ENCODE measurements at places on chromosomes 13 and 19.
A peak's percentile ranks its signal among the peaks of the same experiment; 100 is the strongest.

DNA sequence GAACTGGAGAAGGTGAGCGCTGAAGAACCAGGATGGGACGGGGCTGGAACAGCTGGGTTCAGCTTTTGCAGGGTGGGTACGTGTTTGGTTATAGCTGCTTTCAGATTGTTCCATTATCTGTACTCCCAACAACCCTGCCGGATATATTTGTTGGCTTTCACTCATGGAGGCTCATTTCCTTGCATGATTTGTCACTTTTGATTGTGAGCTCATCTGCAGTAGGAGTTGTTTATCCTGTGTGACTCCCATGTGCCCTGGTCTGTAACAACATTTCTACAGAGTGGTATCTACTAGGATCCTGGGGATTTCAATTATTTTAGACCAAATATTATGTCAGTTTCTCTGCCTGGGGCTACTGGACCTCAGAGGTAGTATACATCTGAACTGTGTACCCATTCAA, 5.4 kb downstream of the ARL11 start:
- no peak for ATAC-seq

DNA sequence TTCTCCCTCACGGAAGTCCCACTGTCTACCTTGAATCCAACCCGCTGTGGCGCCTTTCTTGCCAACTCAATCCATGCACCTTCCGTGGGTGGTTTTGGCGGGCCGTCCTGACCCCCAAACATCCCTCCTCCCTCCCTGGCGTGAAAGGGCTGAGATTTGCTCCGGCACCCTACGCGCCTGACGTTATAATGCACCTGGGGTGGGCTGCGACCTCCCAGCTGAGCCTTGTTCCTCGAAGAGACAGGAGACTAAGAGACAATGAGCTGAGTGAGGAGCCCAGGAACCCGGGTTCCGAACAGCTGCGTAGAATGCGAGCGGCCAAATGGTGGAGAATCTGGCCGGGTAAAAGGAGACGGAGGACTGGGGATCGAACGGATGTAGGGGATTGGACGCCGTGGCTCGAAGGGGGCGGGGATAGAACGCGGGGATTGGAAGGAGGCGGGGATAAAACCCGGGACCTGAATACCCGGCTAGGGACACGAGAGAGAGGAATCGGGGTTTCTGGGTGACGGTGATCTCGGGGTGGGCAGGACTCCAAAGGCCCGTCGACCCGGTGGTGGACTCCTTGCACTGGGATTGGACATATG, at the start of gene CPT1C:
CPT1C (plus strand) TSS at position 461 of the 587 bp plus-strand sequence. CDS start 1,137 bp downstream, outside the sequence.
- peak; percentile 78 for ATAC-seq

- no peak for ATAC-seq
These were observed 101.6 kb downstream of the ENOX1 start for GRCh38 chr13:43684963-43685725.

- no peak for ATAC-seq
These were observed 1.3 kb upstream of the DUS3L start for GRCh38 chr19:5792224-5792623.

- ATAC-seq = peak; percentile 65
These were observed 5.7 kb upstream of the CDC42EP5 start for GRCh38 chr19:54478677-54479266.

DNA sequence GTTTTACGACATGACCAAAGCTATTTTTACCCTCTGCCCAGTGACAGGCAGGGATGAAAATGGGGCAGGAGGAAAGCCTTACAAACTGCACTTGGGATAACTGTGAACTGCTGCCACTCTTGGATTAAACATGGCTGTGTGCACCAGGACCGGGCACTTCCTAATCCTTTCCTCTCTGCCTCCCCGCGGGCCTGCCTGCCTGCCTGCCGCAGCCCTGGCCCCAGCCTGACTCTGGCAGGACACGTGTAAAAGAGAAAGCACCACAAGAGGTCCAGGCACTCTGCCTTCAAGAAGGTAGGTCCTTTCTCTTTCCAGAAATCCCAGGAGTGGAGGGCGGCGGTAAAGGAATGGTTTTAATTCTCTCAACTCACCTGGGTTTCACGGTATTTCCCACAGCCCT, 4.8 kb downstream of the TSHZ3 start:
- no peak for ATAC-seq

GRCh38 chr19:53132141-53132991, at the start of gene ZNF415:
TSS of gene ZNF415 (minus strand) at chr19:53132910. CDS start at chr19:53122676, 10,234 bp downstream.
- ATAC-seq = peak; percentile 92

DNA sequence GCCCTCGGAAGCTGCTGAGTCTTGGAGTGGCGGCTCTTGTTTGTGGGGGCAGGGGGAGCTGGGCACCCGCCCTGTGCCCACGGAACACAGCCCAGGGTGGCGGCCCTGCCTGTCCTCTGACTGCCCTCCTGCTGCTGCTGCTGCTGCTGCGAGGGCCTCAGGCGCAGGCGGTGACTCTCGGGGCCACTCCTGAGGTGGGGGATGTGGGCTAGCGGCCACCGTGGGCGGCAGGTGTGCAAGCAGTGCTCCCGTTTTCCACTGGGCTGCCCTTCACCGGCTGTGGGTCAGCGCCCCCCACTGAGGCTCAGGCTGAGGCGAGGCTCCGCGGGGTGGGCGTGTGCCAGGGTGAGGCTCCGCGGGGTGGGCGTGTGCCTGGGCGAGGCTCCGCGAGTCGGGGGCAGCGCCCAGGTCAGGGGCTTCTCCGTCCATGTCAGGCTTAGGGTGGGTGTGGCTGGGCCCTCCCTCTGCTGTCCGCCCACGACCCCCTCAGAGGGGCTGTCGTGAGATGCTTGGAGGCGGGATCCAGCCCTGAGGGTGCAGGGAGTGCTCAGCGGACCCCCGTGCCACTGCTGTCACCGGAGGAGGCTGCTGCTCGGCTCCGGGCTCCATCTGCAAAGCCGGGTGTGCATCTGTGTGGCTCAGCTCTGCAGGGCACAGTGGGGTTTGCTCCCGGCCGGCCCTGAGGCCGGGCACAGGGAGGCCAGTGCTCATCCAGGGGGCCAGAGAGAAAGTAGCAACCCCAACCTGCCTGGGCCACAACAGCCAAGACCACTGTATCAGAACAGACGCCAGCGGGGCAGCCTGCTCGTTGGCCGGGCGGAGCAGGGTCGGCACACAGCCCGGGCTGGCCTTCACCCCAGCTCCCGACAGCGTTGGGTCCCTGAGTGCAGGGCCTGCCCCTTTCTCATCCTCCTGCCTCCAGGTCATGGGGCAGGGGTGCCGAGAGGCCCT, 14.5 kb downstream of the CSNK1G2 start:
- no peak for ATAC-seq

GRCh38 chr19:48421548-48421947, 24.2 kb upstream of the GRWD1 start:
- no peak for ATAC-seq

DNA sequence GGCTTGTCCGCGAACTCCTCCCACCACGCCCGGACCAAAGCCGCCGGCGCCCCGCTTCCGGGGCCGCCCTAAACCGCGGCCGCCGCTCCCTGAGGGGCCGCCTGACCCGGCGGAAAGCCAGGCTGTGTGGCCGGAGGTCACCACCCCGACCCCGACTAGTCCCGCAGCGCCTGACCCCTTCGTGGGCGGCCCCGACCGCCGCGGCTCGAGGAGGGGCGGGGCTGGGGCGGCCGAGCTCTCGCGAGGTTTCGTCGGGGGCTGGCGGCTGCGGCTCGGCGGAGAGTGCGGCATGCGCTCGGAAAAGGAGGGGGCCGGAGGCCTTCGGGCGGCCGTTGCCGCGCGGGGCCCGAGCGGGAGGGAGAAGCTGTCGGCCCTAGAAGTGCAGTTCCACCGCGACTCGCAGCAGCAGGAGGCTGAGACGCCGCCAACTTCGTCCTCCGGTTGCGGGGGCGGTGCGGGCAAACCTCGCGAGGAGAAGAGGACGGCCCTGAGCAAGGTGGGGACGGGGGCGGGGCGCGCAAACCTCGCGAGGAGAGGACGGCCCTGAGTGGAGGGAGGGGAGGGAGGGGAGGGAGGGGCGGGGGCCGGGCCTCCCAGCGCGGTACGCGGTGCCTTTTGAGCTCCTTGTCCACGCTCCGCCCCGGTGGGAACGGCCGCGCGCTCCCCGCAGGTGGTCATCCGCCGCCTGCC, at the start of gene UPF3A:
UPF3A (plus strand) TSS at position 251 of the 690 bp plus-strand sequence; CDS start at position 290, 39 bp downstream.
- peak; percentile 88 for ATAC-seq

Data from motor neuron (in vitro differentiated cells).